Bronchial epithelial cell (primary cell): ENCODE measurements at places on chromosomes 1 and 21. TPM values are rescaled to one million over a fixed set of nuclear protein-coding genes. Genes with fewer than 3 reads are reported as not detected.

DNA sequence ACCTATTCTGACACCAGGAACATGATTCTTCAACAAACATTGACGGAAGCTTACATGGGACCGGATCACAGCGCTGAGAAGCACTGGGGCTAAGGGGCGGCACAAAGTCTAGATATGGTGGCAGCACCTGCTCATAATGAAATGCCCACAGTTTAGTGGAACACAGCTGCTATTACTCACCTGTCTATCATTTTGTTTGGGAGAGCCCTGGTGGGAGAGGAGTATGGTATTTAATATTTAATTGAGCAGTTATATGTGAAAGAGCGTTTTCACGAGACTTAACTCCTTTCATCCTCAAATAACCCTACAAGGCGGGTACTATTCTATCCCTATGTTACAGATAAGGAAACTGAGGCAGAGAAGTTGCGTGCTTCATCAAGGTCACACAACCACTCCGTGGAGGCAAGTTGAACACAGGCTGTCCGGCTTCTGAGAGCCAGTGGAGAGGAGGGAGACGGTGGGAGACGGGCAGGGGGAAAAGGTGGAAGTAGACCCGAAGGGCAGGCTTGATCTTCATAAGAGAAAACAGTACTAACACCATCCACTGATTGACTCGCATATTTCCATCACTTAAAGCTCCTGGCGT, 790 bp upstream of the TSNAX start:
- DNase-seq: no peak

DNA sequence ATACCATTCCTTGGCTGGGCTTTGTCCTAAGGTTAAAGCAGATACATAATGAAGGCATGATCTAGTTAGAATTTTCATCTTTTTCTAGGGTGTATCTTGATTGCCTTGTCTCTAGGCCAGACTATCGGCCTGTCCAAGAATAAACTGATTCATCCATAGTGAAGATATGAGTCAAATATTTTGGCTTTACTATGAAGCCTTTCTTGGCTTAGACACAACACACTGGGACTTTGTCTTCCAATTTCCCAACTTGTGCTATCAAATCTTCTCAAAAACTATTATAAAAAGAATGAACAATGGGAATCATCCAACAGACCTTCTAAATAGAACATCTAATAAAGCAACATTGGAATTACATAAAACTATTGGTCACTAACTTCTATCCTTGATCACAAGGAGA, 64.8 kb downstream of the WARS2 start:
- peak; percentile 48 for DNase-seq

- DNase-seq: peak; percentile 39
These were observed 50.3 kb downstream of the HIVEP3 start for GRCh38 chr1:41868241-41868998.

GRCh38 chr1:187617776-187618175, 789.0 kb downstream of the PLA2G4A start:
- DNase-seq: no peak

GRCh38 chr1:121558514-121558913, 373.7 kb downstream of the SRGAP2C start:
- DNase-seq: peak; percentile 86

DNA sequence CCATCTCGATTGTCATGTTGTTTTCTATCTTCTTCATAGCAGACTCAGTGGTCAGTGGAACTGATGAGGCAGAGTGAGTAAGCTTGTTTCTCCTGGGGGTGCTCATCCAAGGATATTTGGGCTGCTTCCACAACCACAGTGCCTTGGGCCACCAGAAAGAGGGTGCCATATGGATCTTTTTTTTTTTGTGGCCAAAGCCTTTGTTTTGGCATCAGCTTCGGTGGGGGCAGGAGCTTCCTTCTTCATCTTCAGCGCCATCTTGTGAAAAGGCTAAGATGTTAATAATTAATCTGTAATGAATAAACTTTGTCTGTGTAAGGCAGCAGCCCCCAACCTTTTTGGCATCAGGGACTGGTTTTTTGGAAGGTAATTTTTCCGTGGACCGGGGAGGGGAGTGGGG, 6.6 kb upstream of the PLPP3 start:
- DNase-seq: no peak

GRCh38 chr1:106254748-106255147, 801.7 kb upstream of the PRMT6 start:
- DNase-seq: peak; percentile 87

- no peak for DNase-seq
These were observed 4.5 kb upstream of the DHRS3 start for GRCh38 chr1:12622506-12622905.

DNA sequence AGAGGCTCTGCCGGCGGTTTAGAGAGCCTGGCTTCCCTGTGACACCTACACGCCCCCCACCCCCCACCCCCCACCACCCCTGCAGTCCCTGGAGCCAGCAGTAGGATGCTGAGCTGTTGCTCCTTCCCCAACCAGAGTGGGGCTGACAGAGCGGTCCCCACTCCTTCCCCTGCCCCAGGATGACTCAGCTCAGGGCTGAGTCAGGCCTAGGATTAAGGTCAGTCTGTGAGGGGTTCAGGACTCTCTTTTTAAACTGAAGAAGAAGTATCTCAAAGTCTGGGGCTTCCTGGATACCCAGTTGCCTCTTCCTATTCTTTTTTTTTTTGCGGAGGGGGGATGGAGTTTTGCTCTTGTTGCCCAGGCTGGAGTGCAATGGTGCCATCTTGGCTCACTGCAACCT, 19.1 kb downstream of the DMBX1 start:
- DNase-seq: peak; percentile 58

GRCh38 chr1:75471252-75471651, 139.7 kb downstream of the SLC44A5 start:
- DNase-seq: no peak

The PGLYRP3 gene
- 0.53 and 4.6 TPM in 2 replicates for total RNA-seq

DNA sequence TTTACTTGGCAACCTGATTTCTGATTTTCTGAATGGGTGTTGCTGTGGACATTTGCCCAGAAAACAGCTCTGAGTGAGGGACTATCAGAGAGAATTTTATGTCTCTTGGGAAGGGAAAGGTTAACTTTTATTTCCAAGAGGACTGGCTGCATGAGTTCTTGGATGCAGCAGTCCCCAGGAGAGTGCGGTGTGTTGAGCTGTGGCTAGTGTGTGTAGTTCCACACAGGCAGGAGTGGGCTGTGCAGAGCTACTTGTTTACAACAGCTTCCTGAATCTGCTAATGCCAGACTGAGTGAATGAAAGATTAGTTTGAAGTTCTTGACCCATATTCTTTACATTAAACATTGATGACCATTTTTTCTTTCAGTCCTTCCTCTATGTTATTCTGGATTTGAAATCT, 41.0 kb upstream of the APOBEC4 start:
- DNase-seq: no peak

DNA sequence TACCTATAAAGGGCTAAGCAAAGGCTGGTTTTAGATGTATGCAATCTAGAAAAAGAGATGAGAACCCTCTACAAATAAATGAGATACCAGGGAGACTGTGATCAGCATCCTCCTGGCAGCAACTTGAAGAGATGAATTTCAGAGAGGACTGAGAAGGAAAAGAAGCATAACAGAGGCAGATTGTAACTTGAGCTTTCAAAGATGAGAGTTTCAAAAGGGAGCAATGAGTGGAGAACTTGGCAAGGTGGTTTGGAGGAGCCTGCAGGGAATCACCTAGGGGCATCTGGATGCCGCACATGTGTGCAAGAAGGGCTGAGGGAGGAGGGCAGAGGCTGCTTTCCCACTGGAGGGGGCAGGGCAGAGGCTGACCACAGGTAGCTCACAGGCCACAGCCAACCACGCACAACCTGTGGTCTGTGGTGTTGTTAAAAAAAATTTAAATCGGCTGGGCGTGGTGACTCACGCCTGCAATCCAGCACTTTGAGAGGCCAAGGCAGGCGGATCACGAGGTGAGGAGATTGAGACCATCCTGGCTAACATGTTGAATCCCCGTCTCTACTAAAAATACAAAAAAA, 50.2 kb downstream of the PCNX2 start:
- DNase-seq: no peak

DNA sequence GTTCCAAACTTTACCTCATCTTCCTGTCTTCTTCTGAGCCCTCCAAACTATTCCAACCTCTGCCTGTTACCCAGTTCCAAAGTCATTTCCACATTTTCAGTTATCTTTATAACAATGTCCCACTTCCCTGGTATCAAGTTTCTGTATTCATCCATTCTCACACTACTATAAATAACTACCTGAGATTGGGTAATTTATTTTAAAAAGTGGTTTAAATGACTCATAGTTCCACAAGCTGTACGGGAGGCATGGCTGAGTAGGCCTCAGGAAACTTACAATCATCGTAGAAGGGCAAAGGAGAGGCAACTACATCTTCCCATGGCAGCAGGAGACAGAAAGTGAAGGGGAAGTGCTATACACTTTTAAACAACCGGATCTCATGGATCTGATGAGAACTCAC, 428.5 kb upstream of the RGS18 start:
- DNase-seq: no peak

DNA sequence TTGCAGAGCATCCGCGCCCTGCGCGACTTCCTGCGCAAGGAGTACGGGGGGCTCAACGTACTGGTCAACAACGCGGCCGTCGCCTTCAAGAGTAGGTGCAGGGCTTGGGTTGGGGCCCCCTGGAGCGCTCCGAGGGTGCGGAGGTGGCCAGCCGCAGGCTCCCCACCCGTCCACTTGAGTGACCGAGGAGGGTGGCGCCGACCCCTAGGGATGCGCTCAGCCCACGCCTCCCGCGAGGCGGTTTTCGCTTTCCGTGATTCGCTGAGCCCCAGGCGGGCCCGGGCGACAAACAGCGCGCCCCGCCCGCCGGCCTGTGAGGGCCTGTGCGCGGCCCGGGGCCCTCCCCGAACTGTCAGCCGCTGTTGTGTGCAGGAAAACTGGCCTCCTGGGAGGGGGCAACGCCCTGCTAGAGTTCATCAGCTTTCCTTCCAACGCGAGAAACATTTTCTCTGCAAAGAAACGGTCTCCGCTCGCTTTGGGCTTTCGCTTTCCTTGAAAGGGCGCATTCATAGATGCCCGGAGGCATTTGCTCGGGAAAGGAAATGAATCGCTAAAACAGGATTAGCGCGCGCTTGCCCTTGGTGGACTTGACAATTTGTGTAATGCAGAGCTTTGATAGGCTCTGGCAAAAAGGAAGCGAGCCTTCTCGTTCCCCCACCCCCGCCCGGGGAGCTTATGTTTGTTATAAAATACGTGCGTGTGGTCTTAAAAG, 668 bp downstream of the CBR3 start:
- DNase-seq: peak; percentile 79

DNA sequence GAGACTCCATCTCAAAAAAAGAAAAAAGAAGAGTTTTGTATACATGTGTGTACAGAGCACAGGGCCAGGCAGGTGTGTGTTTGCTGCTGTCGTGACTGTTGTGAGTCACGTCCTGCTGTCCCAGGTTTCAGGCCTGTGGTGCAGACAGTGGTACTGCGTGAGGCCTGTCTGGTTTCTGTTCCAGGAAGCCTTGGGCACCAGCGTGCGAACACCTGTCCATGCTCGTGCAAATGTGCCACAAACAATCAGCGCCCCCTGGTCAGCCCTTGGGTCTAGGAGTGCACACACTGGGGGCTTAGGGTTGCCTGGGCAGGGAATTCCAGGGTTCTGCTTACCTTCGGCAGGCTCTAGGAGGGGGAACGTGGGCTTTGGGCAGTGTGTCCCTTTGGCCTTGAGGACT, 16.9 kb downstream of the GPR157 start:
- peak; percentile 75 for DNase-seq

GRCh38 chr1:231337043-231337471, 595 bp downstream of the EXOC8 start:
- no peak for DNase-seq

DNA sequence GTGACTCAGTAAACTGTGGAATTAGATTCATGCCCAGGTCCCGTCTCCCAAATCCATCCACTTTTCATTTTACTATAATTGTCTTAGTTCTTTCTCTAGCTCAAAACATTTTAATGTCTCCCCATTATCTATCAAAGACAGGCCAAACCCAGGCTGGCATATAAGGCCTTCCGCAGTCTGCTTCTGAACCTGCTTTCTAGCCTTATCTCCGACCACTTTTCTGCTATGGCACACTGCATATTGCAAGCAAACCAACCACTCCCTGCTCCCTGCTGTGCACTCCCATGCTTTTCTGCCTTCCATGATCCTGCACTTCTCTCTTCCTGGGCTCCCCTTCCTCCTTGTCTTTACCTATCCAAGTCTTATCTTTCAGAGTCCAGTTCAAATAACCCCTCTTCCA, 17.3 kb upstream of the PIGM start:
- DNase-seq: no peak

The FMOD gene
- total RNA-seq: 0.26 TPM in 1 of 2 replicates, not detected in the other

GRCh38 chr1:56438901-56439551, 140.3 kb downstream of the PLPP3 start:
- DNase-seq: no peak

- DNase-seq: no peak
These were observed 1.6 kb downstream of the GJC2 start for GRCh38 chr1:228151180-228151925.

DNA sequence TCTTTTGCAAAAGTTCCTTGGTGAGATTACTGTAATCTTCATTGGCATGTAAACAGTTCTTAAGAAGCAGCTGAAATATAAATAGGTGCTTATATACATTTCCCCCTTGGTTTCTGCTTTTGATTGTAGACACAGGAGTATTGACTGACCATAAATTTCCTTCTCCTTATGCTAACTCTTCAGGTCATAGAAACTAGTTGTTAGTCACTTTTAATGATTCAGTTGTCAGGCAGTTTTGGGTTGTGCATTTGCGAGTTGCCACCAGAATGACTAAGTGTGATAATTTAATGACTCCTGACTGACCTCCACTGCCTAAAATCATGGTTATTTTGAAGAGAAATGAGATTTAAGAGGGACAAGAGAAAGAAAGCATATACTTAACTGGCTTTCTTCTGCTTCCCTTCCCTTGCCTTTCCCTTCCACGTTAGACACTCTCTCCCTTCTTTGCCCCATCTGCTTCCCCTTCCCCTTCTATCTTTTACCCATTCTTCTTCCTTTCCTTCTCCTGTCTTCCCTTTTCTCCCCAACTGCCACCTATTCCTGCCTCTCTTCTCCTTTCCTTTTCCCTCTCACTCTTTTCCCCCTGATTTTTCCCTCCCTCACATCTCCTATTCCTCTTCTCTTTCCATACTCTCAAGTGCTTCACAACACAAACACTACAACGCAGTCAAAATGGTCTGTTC, 12.3 kb downstream of the ZMPSTE24 start:
- peak; percentile 90 for DNase-seq

GRCh38 chr1:5757187-5757805, 234.9 kb downstream of the NPHP4 start:
- no peak for DNase-seq

- DNase-seq: peak; percentile 49
These were observed 72.4 kb downstream of the CASZ1 start for GRCh38 chr1:10724052-10724494.

GRCh38 chr1:234633246-234634003, 23.4 kb upstream of the IRF2BP2 start:
- DNase-seq: no peak

The PLA2G5 gene
- not detected in 2 replicates for total RNA-seq
